ENCODE measurements at places on chromosomes 13 and 19. TPM values are rescaled to one million over a fixed set of nuclear protein-coding genes. Genes with fewer than 3 reads are reported as not detected.

GRCh38 chr19:3397266-3398022 is 31.1 kb downstream of the NFIC start:
- DNase-seq = peak; percentile 85

GRCh38 chr19:37988758-37989635 is 82.0 kb downstream of the SIPA1L3 start:
- DNase-seq = no peak

GRCh38 chr13:84978851-84979250 is 820.4 kb downstream of the SLITRK6 start:
- no peak for DNase-seq

- DNase-seq = no peak
These were observed 53.5 kb upstream of the FLT1 start for GRCh38 chr13:28548468-28548867.

LGALS14 gene
- total RNA-seq = not detected

DNA sequence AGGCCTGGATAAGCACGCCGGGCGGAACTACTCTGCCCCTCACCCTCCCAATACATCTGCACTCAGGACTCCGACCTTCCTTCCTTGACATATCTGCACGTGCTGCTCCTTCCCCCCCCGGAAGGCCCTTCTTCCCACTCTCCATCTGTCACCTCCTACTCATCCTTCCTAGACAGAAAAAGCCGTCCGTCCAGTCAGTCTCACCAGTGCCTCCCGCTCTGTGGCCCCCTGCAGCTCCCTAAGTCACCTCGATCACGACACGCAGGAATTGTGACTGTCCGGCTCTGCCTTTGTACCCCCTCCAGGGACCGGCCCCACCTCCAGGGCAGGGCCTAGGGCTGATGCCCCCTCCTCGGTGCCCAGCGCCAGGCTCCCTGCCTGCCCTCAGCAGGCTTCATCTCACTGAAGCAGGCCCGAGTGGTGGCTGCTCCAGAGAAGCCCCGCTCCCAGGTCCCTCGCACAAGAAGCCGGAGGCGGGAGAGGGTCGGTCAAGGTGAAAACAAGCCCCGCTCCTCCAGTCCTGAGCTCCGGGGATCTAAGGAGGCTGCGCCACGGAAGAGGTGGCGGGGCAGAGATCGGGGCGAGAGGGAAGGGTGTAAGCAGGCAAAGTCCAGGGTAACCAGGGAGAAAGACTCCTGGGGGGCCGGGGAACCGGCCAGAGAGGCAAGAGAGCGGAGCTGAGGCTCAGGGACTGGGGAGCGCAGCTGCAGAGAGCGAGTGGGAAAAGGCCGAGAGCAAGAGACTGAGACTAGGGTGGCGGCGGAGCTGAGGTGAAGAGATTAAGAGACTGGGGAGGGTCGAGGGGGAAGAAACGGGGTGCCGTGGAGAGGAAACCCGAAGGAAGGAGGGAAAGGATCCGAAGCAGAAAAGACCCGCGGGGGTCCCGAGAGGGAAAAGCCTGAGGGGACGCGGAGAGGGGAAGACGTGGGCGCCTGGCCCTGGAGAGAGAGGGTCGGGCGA is 1.1 kb downstream of the PPP6R1 start:
- no peak for DNase-seq

All from Right ventricle myocardium inferior (tissue), 1 donor.